CD4-positive, alpha-beta T cell treated with Interleukin-6 at 100 ng/mL for 8 hours (primary cell): ENCODE measurements at places on chromosomes 5 and 9.

DNA sequence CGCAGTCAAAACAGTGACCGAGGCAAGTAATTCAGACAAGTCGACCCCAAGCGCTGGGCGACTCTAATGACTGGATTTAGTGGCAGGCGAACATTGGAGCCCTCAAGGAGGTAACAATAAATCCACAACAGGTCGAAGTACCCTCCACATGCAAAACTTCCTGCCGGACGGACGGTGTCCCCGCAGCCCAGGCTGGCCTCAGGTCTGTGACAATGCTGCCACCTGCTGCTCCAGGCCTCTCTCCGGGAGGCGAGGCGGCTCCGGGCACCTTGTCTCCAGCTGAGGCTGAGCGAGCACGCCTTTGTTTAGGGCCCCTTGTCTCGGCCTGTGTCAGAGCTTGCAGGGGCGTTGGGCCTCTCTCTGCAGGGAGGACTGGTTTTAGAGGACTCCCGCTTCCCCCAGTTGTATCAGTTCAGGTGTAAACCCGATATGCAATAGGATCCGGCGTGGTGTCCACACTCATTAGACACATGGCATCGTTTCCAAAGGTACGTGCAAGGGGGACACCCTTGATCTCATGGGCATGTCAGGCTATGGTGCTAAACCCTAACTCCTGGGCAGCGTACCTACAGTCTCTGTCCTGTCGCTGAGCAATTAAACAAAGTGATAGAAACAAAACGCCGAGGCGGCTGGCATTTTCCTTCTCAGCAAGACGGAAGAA lies 628.0 kb upstream of the ADAMTS16 start:
- DNase-seq = no peak

GRCh38 chr9:118318770-118319431 lies 614.7 kb downstream of the TLR4 start:
- DNase-seq = no peak

DNA sequence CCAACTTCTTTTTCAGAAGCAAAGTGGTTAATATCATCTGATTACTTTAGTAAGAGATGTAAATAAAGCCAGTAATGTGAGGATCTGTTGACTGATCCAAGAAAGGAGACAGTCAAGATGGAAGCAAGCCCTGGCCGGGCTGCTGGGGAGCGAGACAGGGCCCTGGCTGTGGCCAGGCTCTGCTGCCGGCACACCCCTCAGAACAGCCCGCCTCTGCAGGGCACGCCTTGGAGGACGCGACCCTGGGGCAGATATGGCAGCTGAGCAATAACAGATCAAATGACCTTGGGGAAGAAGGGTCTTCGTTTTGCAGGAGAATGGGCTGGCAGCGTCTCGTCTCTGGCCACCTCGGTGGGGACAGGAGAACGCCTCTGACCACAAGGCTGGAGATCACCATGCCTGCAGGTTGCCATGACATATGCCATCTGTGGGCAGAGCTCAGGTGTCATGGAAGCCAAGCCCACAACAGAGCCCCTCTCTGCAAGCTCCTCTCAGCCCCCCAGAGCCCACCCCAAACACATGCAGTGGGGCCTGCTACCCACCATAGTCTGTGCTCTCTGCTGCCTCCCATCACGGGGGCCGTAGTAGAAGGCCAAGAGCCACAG lies 206.5 kb downstream of the FANCC start:
- no peak for DNase-seq

DNA sequence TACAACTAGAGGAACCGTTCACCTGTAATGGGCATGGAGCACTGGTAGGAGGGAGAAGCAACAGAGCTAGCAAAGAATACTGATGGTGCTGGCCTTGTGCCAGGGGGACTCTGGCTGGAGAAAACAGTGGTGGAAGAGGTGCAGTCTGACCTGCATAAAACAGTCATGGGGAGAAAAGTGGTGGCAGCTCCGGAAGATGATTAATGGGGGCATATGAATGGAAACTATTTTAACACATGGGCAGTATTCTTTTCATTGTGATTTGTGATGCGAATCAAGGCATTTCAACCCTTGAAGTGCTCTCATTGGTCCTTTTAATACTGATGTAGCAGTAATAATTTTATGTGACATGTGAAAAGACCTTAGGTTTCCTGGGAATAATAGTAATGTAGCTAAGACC lies 219.6 kb downstream of the ADAMTS6 start:
- no peak for DNase-seq

GRCh38 chr5:53037141-53037859 lies 48.1 kb downstream of the ITGA2 start:
- DNase-seq = no peak

DNA sequence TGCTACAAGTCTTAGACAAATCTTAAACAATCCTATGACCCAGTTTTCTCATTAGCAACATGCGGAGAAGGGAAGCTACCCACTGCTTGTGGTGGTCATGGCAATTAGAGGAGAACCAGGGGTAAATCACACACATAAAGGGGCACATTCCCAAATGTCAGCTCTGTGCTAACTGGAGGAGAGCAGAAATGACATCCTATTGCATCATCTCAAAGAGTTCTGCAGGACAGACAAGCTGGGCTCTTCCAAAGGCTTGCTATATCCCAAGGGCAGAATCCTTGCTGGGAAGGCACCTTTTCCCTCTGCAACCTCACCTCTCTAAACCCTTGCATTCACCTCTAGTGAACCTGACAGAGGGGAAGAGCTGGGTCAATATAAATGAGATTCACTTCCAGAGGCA lies 17.0 kb upstream of the WWC1 start:
- DNase-seq = no peak

DNA sequence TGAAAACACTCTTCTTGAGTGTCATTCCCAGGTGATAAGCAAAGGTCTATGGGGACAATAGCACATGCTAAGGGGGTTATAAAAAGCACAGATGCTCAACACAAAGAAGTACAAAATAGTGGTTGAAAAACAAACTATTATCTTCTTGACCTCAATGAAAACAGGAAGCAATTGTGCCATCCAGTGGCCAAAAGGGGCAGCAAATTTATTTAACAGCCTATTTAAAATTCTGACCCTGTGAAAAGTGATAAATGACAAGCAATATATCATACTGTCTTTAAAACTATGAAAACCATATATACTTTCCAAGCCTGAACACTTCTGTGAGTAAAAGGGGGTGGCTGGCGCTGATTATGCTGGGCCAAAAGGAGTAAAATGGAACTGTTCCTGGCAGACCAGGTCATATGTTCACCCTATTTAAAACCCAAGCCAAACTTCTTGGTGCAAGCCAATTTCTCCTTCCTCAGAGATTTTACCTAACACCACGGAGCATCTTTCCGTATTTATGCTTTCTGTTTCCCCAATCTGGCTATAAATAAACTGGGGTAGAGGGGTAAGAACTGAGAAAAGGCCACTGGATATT lies 29.7 kb downstream of the TEX10 start:
- DNase-seq = peak; percentile 20

DNA sequence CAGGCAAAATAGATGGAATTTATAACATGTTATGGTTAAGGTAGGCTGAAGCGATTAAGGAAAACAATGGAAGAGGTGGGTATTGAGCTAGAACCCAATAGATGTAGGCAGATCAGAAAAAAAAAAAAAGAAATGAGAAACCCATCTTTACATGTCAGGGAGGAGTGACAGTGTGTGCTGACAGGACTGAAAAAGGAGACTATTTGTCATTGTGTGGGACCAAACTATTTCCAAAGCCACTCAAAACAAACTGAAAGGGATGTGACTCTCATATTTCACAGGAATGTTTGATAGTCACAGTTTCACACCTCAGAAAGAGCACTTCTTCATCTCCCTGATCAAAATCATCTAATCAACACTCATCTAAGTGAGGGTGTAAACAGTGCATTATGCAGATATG lies 122.3 kb upstream of the KIF2A start:
- no peak for DNase-seq

- DNase-seq = no peak
Measured at GRCh38 chr9:137017791-137018497, 10.1 kb downstream of the ABCA2 start.

DNA sequence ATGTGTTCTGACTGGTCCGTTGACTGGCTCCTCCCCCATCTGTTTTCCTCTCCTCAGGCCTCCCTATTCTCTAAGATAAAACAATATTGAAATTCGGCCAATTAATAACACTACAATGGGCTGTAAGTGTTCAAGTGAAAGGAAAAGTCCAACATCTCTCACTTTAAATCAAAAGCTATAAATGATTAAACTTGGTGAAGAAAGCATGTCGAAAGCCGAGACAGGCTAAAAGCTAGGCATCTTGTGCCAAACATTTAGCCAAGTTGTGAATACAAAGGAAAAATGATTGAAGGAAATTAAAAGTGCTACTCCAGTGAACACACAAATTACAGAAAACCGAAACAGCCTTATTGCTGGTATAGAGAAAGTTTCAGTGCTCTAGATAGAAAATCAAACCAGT lies 310.6 kb downstream of the SPOCK1 start:
- DNase-seq = no peak

GRCh38 chr5:95178046-95178651 lies 106.7 kb downstream of the MCTP1 start:
- DNase-seq = no peak

DNA sequence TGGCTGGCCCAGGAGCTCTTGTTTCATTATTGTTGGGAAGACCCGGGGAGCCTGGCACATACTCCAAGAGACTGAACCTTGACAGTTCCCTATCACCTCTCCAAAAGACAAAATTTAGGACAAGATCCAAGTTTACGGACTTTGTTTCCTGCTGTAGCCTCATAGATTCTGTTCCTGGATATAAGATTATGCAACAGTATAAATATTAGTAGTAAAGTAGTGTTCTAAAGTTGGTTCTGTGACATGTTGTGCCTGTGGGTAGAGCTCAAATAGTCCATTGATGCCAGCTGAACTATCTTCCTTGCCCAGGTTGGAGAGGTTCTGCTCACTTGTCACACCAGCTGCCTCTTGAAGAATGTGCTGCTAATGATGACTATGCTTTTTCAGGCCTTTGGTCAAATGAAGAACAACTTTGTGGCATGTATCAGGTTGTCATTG lies 430.2 kb downstream of the DMAC1 start:
- DNase-seq = no peak

DNA sequence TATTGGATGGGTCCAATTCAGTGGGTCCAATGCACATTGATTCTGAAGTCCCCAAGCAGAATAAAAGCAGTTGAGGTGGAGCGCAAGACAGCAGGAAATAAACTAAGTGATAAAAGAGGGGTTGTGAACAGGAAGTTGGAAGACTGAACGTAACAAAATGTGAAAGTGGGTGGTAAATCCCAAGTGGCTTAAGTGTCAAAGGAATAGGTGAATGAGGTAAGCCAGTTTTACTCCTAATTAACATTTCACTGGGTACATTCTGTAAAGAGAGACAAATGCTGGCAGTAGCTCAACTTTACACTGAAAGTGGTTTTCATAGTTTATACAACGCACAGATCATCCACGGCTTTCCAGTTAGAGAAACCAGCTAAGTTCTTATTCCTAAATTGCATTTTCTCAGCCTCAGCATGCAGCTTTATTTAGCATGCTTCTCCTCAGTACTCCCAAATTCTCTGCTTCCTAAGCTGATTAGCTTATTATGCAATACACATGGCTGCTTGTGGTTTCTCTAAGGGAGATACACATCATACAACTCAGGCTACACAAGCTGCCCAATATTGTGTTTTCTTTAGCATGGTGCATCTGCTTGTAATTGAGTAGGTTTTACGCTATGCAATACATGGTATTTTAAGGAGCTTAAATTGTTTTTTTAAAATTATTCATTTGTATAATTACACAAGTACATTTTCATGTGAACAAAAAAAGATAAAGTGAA lies 34.2 kb upstream of the HSD17B4 start:
- DNase-seq = no peak

DNA sequence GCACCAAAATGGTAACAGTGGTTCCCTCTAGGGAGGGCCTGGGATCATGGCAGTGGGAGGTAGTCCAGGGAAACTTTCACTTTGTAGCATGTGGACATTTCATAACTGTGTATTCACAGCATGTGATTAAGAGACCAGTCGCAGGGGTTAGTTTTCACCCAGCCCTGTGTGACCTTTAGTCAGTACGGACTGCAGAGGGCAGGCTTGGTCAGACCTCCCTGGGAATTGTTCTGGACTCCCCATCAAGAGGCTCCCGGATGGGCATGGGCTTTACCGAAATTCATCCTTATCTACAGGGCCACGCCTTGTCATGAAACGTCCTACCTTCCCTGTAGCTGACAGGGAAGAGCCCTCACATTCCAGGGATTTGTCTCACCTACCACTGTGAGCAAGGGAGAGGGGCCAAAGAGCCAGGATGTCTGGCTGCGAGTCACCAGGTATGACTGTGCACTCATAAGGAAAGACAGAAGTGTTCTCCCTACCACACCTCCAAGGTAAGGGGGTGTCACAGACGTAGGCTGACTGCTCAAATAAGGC lies 19.9 kb downstream of the GPX3 start:
- no peak for DNase-seq

DNA sequence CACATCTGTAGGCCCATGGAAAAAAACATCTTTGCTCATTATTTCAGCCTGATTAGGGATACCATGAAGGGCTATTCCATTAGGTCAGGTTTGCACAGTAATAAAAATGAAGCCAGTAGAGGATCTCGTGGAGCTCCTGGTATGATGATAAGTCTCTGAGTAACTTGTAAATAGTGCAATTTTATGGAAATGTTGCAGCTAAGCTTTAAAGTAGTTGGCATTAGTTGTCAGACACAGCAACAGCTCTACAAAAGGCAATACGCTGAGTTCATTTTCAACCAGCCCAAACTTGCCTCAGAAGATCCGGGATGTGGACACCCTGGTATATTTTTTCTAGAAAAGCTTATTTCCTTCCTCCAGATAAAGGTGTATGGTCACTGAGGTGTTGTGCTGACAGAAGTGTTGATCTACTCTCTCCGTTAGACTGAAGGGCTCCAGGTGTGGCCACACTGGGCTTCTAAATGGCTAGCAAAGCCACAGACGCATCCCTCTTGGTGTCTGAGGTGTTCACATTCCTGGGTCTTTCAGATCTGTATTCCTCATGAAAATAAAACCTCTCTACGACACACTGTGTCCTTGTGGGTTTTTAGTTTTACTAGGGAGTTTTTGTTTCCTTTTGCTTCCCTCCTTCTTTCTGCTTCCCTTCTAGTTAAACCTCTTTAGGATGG lies 141.6 kb downstream of the GHR start:
- no peak for DNase-seq

DNA sequence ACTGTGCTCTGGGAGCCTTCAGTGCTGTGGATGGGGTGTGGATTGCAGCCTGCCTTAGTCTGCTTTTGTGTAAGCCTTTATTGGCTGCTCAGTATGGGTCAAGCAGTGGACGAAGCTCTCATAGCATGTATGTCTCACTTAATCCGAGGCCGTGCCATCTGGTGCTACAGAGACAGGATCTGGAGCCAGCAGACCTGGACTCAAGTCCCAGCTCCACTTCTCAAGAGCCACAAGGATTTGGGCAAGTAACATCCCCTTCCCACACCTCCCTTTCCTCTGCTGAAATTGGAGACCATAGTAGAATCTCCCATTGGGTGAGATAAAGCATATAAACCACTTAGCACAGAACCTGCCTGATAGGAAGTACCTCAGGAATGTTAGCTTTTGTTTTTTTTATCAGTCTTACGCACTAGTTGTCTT lies 23.4 kb upstream of the LECT2 start:
- DNase-seq = no peak

- DNase-seq = peak; percentile 89
Measured at GRCh38 chr9:36151316-36152210, 15.0 kb downstream of the GLIPR2 start.
